AG09309 (cell line): ENCODE measurements at places on chromosomes 4 and X.

- DNase-seq: no peak
These were observed 1056.0 kb upstream of the SLIT2 start for GRCh38 chr4:19195696-19196095.

DNA sequence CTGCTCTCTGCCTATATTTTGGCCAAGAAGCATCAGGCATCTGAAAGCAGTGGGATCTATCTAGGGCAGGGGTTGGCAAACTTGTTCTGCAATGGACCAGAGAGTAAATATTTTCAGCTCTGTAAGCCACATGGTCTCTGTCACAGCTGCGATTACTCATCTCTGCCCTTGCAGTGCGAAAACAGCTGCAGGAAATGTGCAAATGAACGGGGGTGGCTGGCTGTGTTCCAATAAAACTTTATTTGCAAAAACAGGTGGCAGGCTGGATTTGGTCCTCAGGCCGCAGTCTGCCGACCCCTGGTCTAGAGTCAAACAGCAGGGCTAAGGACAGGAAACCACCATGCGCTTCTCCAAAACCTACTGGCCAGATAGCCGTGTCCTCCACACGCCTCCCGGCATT lies 48.6 kb downstream of the ACOX3 start:
- DNase-seq: peak; percentile 39

- DNase-seq: no peak
These were observed 31.8 kb upstream of the SRD5A3 start for GRCh38 chr4:55314141-55314820.

DNA sequence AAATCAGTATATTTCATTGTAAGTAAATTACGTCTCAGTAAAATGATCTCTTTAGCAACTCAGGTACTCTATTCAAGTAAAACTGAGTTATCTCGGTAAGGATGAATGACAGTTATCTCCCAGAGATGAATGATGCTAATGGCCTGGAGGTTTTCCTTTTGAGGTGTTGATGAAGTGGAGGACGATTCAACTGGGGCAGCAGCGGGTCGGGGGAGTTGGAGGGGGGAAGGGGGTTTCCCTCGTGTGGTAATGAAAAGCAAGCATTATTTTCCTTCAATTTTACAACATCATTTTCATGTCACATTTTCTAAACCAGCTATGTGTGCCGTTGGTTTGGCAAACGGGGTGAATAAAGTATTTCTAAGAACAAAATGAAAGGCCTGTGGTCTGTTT lies 92.4 kb upstream of the ATXN3L start:
- no peak for DNase-seq

- DNase-seq: no peak
These were observed 5.7 kb upstream of the GJB1 start for GRCh38 chrX:71217298-71217697.

DNA sequence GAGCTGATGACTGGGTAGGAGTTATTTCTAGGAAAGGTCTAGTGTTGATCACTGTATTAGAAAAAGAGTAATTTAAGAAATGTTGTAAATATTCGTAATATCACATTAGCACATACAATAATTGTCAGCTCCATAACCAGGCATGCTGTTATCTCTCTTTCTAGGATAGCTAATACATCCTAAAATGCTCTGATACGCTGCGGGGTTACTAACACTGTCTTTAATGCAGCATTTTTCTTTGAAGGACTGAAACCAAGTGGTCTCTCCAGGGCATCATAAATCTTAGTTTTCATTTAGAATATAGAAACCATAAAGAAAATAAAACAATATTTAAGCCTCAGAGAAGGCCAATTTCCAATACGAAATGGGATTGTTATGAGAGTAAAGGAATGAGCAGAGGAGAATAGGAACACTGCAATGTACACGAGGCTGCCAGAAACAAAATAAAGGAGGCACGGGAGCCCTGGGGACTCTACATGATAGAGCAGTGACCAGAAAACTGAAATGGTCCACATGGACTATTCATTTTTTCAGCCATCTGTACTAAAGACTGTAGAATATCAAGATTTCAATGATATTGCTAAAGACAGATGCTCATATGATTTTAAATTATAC lies 1606.7 kb upstream of the AGA start:
- no peak for DNase-seq

DNA sequence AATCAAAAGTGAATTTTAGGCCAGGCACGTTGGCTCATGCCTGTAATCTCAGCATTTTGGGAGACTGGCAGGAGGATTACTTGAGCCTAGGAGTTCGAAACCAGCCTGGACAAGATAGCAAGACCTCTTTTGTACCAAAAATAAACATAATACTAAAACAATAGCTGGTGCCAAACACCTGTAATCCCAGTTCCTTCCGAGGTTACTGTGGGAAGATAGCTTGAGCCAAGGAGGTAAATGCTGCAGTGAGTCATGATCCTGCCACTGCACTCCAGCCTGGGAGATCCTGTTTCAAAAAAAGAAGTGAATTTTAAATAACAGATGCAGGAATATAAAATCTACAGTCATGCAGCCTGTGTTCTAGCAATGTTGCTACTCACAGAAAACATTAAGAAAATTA lies 488.3 kb downstream of the PPARGC1A start:
- DNase-seq: no peak

GRCh38 chrX:140091125-140091886 lies 126.0 kb upstream of the CXorf66 start:
- DNase-seq: no peak

DNA sequence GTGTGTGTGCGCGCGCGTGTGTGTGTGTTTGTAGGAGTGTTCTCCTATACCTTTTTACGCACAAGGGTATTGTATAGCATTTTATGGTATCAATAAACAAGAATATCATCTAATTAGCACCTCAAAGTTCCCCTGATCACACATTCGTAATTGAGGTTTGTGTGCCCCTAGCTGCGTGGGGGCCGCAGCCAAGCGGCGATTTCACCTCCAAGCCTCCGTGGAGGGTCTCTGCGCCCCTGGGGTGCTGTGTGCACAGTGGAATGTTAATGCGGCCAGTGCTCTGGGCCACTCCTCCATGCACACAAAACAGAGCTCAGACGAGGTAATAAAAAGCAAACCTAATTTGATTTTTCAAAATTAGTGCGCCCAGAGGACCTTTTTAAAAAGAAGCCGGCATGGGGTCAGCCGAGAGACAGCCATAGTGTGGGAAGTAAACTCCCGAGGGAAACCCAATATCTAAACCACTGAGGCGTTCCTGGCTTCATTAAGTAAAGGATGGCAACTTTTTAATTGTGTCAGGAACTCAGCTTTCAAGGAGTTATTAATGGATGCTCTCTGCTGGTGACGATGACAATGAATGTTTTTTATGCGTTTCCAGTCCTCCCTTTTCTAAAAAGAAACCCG lies 110.6 kb downstream of the SORCS2 start:
- no peak for DNase-seq
